ENCODE measurements at places on chromosomes 5 and 9. TPM values are rescaled to one million over a fixed set of nuclear protein-coding genes. Genes with fewer than 3 reads are reported as not detected.

The SLC46A2 gene
- total RNA-seq: not detected

The PRR16 gene
- 2.7 TPM for total RNA-seq

GRCh38 chr5:134100283-134101091, 14.0 kb upstream of the TCF7 start:
- no peak for DNase-seq

- DNase-seq: no peak
These were observed 1728.3 kb upstream of the CDH9 start for GRCh38 chr5:28766565-28767158.

GRCh38 chr5:90802474-90803317, 244.1 kb downstream of the ADGRV1 start:
- DNase-seq: no peak

GRCh38 chr5:60372786-60373185, 327.2 kb downstream of the DEPDC1B start:
- DNase-seq: no peak

Data from mesothelial cell of epicardium (in vitro differentiated cells).